Activated CD4-positive, alpha-beta T cell treated with anti-CD3 and anti-CD28 coated beads, Interleukin-2, amount 50 U/mL, for 48 hours (primary cell): ENCODE measurements at places on chromosomes 7 and 10.

GRCh38 chr7:66304536-66304935, 99.4 kb downstream of the TPST1 start:
- DNase-seq, result no peak

GRCh38 chr10:5356302-5356763, 8.4 kb upstream of the UCN3 start:
- no peak for DNase-seq

DNA sequence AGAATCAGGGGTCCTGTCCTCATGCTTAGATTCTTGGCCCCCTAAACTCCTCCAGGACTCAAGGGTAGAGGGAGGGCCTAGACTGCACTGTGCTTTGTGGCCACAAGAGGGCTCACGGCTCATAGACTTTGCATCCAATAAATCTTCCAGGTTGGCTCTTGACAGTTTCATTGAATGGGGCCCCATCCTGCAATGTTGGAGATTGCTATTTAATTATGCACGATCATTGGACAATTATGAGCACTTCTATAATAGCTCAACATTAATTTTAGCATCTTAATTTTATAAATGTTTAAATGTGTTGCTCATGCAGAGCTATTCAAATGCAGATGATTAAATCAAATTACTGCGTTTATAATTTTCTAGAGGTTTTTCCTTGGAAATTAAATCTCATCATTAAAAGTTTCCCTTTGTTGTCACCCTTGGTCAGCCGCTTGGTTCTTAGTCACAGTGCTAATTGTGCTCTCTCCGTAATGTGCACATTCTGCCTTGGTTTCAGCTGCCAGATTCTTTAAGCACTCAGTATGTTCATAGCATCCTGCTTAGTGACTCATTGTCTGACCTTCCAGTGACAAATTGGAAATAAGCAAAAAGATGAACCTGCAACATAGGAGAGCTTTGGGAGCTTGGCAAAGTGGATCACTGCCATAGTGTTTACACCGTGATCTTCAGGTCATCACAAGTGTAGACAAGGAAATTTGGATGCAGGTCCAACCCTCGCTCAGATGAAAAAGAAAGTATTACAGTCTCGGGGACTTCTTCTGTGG, 33.4 kb upstream of the PLPP4 start:
- DNase-seq, result peak; percentile 29

DNA sequence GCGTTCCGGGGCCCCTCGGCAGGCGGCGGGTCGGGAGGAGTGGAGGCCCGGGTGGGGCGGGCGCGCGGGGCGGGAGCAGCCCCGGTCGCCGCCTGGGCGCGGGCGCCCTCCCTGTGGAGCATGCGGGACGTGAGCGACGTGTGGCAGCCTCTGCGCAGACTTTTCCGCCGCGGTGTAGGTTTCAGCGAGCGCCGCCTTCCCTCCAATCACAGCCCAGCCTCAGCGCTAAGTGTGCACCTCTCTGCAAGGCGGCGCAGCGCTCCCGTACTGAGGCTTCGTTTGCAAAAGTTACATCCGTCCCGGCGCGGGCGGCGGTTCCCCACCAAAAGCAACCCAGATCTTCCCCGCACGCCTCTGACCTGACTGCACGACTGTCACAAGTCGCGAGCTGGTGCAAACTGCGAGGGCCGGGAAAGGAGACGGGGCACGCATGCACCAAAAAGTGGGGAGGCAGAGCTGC, 1.2 kb upstream of the PFKFB3 start:
- DNase-seq, result peak; percentile 91

GRCh38 chr10:69633673-69634635, 3.9 kb downstream of the FAM241B start:
- DNase-seq, result no peak

GRCh38 chr7:153590136-153590535, 462.1 kb upstream of the DPP6 start:
- no peak for DNase-seq

DNA sequence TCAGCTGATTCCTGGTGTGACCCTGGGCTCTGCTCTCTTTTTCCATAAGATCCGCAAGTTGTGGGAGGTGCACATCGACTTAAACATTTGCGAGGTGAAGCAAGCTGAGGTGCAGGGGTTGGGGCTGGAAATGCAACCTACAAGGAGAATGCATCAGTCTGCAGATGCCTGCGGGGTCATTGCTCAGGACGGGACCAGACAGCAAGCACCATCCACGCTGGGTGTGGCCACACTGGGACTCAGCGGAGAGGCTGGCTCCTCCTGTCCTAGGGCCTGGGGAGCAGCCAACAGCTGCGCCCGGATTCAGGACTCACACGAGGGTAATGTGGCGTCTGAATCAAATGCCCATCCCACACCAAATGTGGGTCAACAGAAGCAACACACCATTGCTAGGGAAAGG, 33.8 kb downstream of the STK32C start:
- no peak for DNase-seq

- no peak for DNase-seq
Measured at GRCh38 chr10:29698773-29699490, 64.2 kb upstream of the SVIL start.

DNA sequence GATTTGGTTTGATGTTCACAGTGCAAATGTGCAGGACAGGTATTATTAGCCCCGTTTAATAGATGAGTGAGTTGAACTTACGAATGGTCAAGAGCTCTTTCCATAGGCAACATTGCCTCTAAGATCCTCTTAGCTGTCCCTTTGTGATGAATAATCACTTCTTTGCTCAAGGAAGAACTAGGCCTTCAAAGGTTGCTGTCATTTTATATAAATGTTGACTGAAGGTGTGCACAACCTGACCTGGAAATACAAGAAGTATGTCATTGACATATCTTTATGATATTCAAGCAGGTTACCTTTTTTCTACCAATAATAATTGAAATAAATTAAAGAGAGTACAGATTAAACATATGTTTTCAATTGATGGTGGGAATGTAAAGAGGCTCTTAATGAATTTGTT, 48.5 kb upstream of the GLCCI1 start:
- no peak for DNase-seq

DNA sequence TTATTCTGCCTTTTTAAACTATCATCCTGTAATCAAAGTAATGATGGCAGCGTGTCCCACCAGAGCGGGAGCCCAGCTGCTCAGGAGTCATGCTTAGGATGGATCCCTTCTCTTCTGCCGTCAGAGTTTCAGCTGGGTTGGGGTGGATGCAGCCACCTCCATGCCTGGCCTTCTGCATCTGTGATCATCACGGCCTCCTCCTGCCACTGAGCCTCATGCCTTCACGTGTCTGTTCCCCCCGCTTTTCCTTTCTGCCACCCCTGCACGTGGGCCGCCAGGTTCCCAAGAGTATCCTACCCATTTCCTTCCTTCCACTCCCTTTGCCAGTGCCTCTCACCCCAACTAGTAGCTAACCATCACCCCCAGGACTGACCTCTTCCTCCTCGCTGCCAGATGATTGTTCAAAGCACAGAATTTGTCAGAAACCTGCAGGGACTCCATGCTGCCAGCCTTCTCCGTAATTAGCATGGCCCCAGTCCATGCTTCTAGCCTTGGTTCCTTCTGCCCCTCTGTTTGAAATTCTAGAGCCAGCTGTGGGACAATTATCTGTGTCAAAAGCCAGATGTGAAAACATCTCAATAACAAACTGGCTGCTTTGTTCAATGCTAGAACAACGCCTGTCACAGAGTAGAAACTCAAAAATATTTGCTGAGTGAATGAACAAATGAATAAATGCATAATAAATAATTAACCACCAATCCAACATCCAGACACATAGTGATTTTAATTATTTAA, 151.7 kb downstream of the EGFR start:
- no peak for DNase-seq

DNA sequence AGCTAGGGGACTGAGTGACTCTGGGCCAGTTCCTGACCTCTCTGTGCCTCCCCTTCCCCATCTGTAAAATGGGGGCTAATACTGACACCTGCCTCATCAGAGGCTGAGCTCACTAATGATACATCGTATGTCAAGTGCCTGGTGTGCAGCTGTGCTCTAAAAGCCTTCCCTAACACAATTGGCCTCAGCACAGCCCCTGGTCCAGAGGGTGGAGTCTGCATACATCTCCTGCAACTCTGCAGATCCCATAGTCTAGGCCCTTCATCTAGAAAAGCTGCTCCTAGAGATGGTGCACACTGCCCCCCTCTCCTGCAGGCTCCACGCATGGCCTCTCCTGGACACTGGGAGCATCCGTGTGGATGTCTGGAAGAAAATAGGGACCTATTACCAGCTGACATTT, 255.0 kb downstream of the RPS24 start:
- no peak for DNase-seq

- no peak for DNase-seq
Measured at GRCh38 chr7:92221766-92222165, 23.9 kb downstream of the KRIT1 start.

DNA sequence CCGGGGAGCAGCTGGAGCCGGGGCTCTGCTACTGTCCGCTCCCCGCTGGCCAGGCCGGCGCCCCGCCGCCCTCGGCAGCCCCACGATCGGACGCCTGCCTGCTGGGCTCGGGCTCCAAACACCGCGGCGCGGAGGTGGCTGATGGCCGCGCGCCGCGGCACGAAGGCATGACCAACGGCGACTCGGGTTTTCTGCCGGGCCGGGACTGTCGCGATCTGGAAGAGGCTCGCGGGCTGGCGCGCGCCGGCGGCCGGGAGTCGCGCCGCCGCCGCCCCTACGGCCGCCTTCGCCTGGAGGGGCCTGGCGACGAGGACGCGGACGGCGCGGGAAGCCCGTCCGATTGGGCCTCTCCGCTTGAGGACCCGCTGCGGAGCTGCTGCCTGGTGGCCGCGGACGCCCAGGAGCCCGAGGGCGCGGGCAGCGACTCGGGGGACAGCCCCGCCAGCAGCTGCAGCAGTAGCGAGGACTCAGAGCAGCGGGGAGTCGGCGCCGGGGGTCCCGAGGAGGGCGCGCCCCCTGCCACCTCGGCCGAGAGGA, 570 bp downstream of the TBC1D12 start:
- no peak for DNase-seq

- DNase-seq, result no peak
Measured at GRCh38 chr10:70659306-70659705, 13.0 kb upstream of the ADAMTS14 start.
